Cortex of kidney (tissue), 1 donor: ENCODE measurements at places on chromosomes 3 and 15.

DNA sequence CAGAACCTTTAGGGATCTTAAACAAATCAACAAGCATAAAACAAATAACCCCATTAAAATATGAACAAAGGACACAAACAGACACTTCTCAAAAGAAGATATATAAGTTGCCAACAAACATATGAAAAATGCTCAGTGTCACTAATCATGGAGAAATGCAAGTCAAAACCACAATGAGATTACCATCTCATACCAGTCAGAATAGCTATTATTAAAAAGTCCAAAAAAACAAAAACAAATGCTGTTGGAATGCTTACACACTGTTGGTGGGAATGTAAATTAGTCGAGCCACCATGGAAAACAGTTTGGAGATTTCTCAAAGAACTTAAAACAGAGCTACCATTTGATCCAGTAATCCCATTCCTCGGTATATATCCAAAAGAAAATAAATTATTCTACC is 423.6 kb downstream of the OTOL1 start:
- DNase-seq: no peak

- DNase-seq: no peak
These were observed 21.9 kb upstream of the TIMP4 start for GRCh38 chr3:12180631-12181030.

DNA sequence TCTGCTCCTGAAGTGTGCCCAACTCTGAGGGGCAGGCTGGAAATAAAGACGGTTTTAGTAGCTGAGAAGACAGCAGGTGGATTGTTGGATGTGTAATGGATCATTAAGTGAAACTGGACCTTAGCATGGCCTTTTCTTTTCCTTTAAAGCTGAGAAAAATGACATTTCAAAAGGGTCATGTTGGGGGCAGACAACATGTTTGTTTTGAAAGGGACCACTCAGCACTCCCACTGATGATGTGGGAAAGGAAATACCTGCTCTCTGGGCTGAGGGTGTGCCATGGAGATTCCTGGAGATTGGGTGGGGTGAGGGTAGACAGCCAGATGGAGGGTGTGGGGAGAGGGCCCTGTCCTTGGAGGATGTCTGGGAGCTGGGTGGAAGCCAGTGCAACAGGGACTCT is 38.4 kb downstream of the ANAPC13 start:
- no peak for DNase-seq

- no peak for DNase-seq
These were observed 149.0 kb downstream of the CBLB start for GRCh38 chr3:105719791-105720190.

- DNase-seq: no peak
These were observed 36.0 kb downstream of the THBS1 start for GRCh38 chr15:39616731-39617455.

DNA sequence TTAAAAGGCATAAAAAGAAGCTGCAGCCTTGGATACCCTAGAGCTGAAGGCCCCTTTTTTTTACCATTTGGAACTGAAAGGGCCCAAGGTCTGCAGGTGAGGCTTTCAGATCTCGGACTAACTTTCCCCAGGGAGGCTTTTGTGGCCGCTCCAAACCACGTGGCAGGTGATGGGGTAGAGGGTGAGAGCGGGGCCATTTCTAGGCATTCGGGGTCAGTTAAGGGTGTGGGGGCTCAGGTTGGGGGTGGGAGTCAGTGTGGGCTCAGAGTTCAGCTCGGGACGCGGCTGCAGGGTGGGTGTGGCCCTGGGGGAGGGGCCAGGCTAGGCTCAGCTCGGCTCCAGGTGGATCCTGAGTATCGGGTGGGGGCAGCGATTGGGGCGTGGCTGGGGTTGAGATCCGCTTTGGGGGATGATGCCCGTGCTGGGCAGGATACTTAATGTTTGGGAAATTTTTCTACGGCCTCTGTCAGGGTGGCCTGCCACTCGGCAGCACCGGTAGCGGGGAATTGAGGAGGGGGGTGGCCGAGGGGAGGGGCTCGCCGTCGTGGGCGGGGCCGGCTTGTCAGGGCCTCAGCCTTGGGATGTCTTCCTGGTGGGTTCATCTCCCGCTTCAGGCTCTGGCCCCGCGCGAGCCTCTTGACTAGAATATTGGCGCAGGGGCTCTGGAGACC is 2.5 kb downstream of the KLF13 start:
- DNase-seq: no peak

DNA sequence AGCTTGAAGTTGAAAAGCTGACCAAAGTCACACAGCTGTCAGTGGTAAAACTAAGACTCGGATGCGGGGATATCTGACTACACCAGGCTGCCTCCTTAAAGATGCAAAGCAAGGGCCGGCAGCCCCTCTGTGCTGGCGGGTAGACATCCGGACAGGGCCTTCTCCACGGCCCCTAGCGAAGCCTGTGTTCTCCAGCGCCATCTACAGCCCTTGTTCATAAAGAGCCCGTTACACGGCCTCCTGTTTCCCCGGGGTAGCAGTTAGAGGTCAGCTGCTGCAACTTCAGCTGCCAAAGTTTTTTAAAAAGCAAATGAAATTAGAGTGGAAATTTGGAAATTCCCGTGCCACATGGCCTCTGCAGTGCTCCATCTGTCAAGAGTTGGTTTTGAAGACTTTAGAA is 383.0 kb downstream of the TBL1XR1 start:
- no peak for DNase-seq

DNA sequence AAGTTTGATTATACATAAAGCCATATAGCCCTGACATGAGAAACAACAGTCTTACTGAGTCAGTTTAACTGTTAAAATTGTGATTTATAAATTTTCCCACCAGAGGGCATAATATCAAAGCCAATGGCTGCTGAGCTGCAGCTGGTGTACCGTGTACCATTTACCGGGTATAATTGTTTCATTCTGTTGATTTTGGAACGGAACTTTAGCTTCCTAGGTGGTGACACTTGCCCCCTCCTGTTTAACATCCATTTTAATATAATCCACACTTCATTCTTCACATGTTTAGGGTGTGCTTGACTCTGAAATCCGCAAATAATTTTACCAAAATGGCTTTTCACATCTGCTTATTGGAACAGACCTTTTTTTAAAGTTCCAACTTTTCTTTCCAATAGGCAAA is 72.8 kb downstream of the SLC9A9 start:
- DNase-seq: no peak

- DNase-seq: no peak
These were observed 1.4 kb downstream of the NDUFB4 start for GRCh38 chr3:120597445-120598049.

- no peak for DNase-seq
These were observed 64.3 kb downstream of the LEO1 start for GRCh38 chr15:51907136-51907862.

DNA sequence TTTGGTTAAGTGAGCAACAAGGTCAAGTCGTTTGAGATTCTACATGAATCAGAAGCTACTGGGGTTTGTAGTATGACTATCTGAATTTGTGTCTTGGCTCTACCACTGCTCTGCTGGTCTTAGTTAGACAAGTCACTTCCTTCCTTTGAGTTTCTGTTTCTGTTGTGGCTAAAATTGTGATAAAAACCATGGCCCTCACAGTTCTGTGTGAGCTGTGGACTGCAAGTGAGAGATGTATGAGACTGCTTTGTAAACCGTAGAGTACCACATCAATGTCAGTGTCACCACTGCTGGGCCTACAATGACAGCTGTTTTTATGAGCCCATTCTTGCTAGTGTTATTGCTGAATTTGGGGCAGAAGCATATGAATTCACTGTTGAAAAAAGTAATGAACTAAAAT is 32.7 kb downstream of the RARB start:
- no peak for DNase-seq

- no peak for DNase-seq
These were observed 29.2 kb downstream of the PDHB start for GRCh38 chr3:58404396-58404795.

DNA sequence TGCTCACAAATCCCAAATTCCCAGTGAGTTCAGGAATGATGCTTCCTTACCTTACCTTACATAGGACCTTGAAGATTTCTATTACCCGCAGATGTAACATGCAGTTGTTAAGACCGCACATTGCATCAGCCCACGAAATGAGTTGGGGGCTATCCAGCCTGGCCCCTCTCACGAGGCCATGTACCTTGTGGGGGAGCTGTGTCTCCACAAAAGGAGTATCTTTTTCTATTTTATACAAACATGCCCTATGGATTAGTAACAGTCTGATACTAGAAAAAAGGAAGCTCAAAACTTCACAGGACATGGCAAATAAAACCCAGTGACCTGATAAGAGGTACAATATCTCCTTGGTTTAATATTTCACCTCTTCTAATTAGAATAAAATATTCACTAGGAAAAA is 1086.8 kb upstream of the CFAP20DC start:
- DNase-seq: no peak

- DNase-seq: no peak
These were observed 74.9 kb downstream of the PIK3R4 start for GRCh38 chr3:130671545-130672312.

GRCh38 chr15:66757521-66757920 is 55.5 kb downstream of the SMAD6 start:
- no peak for DNase-seq

DNA sequence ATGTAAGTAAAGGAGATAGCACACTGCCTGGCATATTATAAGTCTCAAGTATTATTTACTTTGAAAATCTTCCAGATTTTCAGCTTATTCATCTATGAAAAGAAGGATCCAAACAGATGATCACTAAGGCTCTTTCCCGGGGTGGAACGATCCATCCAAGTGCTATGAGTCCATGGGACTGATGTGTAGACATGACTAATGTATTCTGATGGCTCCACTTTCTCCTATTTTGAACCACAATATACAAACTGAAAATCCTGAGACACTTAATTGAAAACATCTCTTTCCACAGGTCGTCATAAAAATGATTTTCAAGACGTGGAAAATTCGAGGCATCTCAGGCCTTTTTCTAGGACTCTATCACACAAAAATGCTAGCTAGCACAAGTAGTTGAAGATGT is 33.4 kb upstream of the CHRM5 start:
- DNase-seq: no peak

DNA sequence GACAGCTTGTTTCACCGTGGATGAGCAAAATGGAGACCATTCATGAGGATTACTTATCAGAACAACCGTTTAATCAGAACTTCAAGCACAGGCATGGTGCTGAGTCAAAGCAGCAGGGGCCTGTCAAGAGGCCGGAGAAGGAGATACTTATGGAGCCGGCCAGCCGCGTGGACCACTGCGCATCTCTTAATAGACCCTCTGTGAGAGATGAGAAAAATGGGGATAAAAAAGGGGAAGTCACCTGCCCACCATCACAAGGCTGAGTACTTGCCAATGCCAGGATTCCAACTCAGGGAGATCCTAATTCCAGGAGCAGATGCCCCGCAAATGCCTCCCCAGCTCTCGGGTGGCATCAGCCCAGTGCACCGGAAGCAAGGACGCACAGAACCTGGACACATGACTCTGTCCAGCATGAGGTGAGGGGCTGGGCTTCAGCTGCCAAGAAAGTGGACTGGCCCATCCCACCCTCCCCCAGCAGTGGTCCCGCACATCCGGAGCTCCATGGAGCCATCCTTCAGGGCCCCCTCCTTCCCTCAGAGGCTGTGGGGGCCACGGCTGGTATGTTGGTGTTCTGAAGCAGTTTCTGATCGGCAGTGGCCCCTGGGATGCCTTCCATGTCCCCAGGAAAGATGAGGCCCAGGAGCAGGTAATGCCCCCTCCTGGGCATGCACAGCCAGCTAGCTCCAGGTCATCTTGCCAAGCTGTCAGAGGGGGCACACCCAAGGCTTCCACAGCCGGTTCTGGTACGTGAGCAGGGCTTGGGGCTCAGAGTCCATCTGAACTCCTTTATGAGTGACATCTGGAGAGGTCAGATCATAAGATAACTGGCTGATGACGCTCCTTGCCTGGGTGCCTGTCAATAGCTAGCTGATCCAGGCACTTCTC is 143.8 kb downstream of the ATP10A start:
- DNase-seq: no peak

GRCh38 chr3:155334914-155335723 is 41.6 kb upstream of the STRIT1 start:
- DNase-seq: no peak

GRCh38 chr3:129942296-129942695 is 32.2 kb upstream of the TRH start:
- no peak for DNase-seq

DNA sequence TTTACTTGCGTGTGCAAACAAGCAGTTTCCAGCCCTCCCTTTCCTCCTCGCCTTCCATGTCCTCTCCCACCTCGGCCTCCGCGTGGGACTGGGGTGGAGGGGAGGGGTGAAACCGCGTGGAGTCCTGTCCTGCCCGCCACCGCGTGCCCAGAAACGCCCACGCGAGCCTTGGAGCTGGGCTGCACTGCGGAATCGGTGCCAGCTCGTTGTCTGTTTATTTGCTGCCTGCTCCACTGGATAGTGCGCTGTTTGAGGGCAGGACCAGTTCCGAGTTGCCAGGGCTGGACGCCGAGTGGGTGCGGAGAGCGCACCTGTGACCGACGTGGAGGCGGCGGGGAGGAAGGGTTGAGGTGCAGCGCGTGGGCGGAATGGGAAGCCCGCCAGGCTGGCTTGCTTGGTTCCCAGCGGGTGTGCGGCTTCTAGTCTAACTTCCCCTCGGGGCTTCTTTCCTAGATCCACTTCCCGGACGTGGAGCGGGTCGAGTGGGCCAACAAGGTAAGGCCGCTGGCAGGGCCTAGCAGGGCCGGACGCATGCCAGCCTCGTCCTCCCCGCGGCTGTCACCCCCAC is 17.3 kb downstream of the ESYT3 start:
- no peak for DNase-seq

- DNase-seq: no peak
These were observed 12.7 kb downstream of the CSPG5 start for GRCh38 chr3:47565734-47566550.

DNA sequence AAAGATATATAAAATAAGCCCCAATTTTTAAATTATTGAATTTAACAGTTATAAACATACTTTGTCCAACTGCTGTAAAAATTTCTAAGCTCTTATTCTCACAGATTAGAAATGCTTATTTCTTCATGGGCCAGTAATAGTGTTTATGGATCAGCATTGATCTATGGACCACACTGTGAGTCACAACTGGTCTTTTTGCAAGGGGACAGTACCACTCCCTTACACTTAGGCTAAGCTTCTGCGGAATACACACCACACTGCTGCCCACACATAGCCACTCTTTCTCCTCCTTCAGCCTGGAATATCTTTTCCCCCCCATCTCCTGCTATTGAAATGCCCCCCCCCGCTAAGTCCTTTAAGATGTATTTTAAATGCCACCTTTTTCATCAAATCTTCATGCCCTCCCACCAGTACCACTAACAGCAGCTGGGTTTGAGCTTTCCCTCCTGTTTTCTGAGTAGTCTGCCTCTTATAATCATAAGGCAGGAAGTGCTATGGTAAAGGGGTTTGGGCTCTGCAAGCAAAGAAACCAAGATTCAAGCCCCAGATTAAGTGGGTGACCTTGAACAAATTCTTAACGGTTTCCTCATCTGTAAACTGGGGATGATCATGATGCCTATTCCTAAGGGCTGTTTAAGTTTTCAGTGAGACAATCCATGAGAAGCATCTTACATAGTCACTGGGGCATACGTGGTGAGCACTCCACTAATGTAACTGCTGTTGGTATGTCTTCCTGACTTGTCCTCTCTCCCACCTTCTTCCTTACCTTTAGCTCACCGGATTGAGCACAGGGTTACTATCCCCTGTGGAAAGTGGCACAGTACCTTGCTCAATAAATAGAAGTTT is 69.2 kb downstream of the DCUN1D1 start:
- DNase-seq: no peak

GRCh38 chr3:13015286-13016082 is 57.7 kb downstream of the IQSEC1 start:
- no peak for DNase-seq

- no peak for DNase-seq
These were observed 438 bp downstream of the SHOX2 start for GRCh38 chr3:158105710-158106253.
